ENCODE measurements at places on chromosomes 11 and 22.

GRCh38 chr22:32781695-32782094 is 19.8 kb upstream of the TIMP3 start:
- DNase-seq: no peak

DNA sequence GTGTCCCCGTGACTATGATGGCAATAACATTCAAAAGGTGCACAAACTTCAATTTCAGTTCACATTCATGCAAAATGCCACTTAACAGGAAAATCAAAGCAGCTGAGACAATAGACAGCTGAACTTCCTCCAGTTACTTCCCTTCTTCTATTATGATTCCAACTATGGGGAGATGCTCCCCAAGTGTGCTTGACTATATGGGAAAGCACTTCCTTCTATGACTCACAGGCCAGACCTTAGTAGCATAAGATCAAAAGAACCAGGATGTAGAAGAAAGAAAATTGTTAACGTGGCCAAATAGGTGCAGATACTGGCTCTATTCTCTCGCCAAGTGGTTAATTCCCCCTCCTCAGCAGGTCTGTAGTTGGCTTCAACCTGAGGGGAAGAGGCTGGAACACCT is 7.8 kb upstream of the FAT3 start:
- no peak for DNase-seq

DNA sequence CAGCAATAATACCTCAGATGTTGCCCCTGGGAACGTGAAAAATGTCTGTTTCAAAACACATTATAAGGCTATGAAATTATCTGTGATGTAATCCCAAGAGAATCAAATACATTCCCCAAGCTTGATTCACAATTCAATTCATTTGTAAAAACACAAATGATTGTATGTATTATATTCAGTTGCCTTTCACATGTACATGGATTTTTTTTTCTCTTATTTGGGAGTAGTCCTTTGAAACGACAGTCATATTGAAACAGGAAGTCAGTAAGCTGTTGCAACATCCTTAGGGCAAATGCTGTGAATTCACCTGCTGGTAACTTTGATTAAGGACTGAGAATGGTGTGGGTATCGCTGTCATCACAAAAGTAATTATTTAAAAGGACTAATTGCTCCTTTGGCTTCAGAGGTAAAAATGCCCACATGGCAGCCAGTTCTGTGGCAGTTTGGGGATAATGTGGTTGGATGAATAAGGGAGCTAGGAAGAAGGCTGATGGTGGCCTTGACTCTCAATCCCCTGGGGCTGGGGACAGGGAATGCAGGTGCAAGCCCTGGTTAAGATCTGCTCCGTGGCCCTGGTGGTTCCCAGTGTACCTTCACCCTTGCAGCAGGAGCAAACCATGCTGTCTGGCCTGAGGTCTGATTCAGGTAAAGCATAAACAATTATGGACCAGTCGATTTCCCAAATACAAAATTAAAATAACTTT is 13.2 kb downstream of the EHF start:
- DNase-seq: no peak

GRCh38 chr22:23276656-23277582 is 96.6 kb downstream of the BCR start:
- DNase-seq: no peak

- DNase-seq: no peak
Measured at GRCh38 chr11:57703341-57703740, 8.7 kb downstream of the MED19 start.

DNA sequence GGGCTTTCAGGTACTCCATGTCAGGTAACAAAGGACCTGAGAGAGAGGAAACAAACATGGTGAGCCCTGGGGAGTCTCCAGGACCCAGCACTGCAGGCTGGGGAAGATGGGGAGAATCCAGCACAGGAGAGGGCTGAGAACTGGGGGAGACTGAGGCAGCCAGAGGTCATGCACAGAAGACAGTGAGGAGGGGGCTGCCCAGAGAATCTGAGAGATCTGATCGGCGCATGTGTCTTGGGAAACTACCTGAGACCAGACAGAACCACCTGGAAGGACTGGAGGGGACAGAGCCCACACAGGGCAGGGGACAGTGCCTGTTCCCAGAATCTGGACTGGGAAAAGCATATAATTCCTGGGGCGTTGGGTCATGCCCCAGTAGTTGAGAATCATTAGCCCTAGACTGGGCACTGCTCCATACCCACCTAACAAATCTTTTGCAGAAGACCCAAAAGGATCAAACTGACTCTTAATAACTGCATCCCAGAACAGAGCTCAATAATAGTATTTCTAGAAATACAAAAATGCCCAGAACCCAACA is 20.0 kb upstream of the COMT start:
- DNase-seq: no peak

GRCh38 chr11:133906241-133906640 is 50.5 kb downstream of the IGSF9B start:
- DNase-seq: no peak

GRCh38 chr22:21857481-21857914 is 9.9 kb downstream of the MAPK1 start:
- DNase-seq: no peak

- DNase-seq: no peak
Measured at GRCh38 chr22:35411102-35411501, 11.2 kb downstream of the MCM5 start.

GRCh38 chr11:83566950-83567349 is 280.8 kb upstream of the CCDC90B start:
- no peak for DNase-seq

DNA sequence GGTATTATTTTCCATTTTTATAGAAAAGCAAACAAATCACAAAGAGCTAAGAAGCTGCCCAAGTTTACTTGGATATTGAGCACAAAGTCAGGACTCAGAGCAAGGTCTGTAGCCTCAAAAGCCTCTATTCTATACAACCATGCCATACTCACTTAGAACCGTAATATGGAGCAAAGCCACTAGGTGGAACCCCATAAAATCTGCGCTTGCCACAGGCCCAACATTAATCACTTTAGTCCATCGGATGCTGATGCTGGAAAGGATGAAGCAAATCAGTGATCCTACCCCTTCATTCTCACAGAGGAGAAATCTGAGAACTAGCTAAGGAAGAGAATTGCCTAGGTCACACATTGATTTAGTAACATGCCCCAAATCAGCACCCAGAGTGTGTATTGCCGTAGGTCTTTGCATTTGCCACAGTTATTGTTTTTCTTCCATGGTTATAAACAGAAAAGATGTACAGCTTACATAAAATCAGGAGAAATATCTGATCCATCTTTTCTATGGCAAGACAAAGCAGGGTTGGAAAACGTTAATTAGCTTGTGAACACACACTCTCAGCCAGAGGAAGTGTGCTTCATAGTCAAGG is 56.7 kb upstream of the RAB38 start:
- DNase-seq: no peak

- DNase-seq: no peak
Measured at GRCh38 chr22:38467438-38467903, 425 bp upstream of the KDELR3 start.

DNA sequence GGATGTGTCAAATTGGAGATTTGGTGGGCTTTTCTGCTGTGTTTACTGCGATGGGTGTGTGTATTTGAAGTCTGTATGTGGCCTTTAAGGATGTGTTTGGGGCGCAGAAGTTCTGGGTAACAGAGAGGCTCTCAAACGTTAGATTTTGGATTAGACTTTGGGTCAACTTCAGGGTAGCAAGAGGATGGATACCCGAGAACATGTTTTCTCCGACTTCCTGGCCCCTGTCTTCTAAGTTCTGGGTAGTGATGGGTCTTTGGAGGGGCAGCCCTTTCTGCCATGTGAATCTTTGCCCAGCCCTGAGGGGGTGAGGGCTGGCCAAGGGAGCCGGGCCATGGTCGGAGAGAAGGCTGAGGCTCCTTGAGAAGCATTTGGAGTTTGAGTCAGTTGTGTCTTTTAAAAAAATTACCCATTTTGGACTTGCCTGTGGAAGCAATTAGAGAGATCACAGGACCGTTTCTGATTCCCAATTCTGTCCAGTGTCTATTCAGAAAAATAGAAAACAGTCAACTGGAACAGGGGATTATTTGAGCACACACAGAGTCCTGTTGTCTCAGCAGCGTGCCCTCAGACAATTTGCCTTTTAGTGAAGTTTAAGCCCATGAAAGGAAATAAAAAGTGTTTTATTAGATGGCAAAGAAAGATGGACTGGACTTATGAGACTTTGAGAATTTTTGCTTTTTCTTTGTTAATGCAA is 114.4 kb downstream of the PTPRJ start:
- no peak for DNase-seq

DNA sequence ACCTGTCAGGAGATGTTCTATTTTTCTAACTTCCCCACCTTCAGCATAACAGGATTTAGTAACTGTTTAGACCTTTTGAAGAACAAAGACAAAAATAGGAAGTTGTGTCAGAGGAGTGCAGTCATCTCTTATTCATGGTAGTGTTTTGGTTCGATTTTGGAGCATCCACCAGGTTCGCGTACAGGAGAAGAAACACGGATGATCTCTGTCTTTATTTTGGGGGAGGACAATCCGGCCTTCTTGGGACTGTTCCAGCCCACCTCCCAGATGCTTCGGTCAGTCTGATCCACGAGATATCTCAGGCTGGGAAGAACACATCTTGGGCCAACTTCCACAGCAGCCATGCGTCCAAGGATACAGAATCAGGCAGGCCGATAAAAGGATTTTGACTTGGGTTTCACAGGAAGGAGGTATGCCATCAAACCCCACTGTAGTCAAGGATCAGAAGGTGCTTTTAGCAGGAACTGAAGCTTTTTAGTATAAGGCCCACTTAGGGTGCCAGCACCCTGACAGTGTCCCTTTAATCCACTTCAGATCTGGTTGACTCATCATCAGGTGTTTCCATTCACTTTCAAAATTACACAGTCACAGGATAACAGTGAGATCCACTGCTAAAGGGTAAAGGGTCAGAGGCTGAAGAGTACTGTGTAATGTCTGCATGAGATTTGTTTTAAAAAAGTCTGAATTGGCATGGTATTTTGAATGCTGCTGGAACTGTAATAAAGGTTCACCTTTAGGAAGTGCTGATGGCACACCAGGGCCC is 16.5 kb downstream of the PATZ1 start:
- DNase-seq: no peak

GRCh38 chr22:49446759-49447710 is 380.6 kb downstream of the BRD1 start:
- DNase-seq: no peak

DNA sequence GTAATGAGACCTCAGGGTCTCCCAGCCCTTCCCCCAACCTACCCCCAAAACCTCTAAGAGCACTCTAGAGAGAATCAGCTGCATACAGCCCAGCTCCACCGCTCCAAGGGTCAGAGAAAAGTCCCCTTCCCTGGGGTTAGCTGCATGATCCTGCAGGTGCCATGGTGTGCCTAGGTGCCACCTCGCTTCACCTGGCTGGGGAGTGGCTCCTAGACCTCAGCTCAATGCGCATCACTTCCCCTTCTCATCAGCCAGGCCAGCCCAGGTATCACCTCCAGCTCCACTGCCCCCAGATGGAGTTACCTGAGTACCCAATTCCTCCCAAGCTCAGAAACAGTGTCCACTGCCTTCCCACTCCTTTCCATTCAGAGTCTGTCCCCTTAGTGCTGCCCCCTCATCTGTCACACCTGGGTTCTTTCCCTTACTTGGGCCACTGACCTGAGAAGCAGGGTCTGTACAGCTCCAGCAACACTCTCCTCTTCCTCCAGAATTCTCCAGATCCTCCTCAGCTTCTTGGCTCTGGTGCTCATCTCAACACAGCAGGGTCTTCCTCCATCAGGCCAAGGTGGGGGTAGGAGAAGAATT is 1.3 kb downstream of the STARD10 start:
- no peak for DNase-seq

- DNase-seq: no peak
Measured at GRCh38 chr11:17508791-17509190, 32.1 kb upstream of the ABCC8 start.

DNA sequence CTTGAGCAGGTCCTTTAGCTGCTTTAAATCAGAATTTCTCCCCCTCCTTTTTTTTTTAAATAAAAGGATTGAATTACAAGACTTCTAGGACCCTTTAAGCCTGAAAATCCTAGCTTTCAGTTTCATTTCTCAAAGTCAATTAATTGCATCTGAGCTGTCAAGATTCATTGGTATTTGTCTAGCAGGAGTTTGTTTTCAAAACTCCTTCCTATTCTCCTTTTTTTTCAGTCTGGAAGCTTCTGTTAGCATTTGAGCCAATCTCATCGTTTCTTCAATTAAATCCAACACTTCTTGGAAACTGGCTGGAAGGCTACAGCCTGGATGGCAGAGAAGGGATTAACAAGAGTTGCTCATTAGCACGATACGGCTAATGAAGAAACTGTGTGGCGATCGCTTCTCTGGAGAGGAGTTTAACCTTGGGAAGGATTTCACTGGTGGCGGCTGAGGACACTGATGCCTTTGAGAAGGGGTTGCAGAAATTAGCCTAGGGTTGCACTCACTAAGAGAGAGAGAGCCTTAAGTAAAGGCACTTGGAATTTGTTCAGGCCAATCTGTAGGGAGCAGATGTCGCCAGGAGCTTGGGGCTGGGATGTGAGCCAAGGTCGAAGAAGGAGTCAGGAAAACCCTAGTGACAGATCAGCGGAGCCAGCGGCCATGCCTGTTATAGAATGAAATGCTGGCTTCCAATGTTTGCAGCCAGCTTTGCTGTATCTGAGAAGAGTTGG is 43.8 kb upstream of the API5 start:
- DNase-seq: no peak

DNA sequence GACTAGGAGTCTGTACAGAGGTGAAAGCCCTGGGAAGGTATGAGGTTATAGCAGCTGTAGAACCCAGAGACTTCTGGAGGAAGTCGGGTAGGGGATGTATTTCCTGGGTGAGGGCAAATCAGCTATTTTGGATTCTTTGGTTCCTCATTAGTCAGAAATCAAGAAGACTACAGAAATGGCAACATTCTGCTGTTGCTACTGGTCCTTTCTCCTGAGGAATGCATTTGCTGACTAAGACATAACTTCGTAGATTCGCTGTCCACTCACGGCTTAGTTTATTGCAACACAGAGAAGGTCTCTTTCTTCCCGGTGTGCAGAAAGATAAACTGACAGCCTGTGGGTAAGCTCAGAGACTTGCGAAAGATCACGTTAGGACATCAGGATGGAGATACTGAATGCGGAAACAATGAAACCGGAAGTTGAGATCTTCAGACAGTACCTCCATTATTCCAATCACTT is 25.3 kb upstream of the SESN3 start:
- DNase-seq: no peak

DNA sequence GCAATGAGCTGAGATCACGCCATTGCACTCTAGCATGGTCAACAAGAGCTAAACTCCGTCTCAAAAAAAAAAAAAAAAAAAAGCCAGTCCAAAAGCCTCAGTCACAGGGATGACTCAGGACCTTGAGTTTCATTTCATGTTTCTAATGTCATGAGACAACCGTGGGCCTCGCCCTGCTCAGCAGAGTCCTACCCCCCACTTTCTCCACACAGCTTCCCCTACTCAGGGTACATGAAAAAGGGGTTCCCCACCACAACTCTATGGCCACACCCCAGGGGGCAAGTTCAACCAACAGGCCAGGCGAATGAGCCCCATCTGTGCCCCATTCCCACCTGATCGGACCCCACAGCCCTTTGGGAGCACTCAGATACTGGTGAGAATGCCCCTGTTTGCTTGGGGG is 24.3 kb upstream of the ADA2 start:
- no peak for DNase-seq

DNA sequence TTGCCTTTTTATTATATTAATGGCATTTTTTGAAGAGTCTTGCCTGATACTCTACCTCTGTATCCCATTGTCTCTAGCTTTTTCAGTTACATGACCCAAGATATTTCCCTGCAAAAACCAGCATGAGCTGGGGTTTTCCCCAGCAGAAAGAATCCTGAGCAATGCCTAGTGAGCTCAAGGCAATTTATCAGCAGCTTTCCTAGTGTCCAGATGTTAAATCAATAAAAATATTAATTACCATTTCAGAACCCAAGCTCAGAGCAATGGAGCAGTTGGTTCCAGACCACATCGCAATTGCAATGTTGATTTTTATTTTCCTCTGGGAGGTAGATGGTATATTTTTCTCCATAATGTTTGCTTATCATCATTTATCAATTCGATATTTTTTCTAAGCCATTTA is 137.2 kb downstream of the RAB38 start:
- no peak for DNase-seq

All from cortex of kidney (tissue), 1 donor.